ENCODE measurements at places on chromosomes 4 and X.

DNA sequence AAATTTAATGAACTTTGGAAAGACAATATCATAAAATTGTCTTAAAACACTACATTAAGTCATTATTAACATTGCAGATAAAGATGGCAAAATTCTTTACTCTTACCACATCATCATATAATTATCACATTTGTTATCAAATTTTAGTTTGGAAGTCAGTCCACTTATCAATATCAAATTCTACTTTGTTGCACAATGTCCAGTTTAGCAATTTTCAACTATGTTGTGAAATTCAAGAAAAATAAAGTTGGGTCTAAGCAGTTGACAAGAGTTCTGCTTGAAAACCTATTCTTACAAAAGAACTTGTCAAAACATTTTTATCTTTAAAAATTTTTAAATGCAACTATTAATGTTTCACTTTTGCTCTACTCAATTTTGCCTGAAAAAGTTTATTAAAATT lies 44.7 kb upstream of the TET2 start:
- no peak for DNase-seq

DNA sequence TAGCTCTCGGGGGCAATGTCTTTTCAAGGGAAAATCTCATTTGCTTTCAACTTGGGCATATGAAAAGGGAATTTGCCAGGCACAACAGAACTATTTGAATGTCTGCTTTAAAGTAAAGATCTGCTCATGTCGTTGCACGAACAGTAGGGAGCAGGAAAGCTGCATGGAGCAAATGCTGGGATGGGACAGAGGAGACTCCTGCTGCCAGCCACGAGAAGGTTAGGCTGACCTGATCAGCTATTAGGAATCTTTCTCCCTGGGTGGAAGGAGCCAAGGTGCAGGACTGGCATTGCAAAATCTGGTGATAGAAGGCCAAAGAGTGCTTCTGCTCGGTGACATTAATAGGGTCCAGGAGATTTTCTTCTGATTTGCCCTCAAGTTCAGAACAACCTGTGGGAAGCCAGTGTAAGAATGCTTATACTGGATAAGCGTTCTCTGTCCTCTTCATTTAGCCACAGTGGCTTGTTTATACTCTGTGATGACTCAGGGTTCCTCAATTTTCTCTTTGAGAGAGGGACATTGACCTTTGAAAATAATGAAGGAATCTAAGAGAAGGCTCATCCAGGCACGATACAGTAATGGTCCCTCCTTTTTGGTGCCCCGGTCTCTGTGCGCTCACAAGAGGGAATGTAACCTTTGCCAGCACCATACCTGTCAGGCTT lies 22.9 kb downstream of the FHL1 start:
- DNase-seq, result no peak

- DNase-seq, result no peak
These were observed 172.7 kb upstream of the ARHGAP24 start for GRCh38 chr4:85302193-85302736.

- no peak for DNase-seq
These were observed 98.2 kb downstream of the KLHL8 start for GRCh38 chr4:87122252-87122651.

GRCh38 chr4:3458371-3458770 lies 4.7 kb upstream of the DOK7 start:
- no peak for DNase-seq

- DNase-seq, result no peak
These were observed 28.9 kb downstream of the SPANXD start for GRCh38 chrX:141669689-141670088.

- DNase-seq, result peak; percentile 83
These were observed 41.5 kb upstream of the CYP4V2 start for GRCh38 chr4:186149872-186150271.

DNA sequence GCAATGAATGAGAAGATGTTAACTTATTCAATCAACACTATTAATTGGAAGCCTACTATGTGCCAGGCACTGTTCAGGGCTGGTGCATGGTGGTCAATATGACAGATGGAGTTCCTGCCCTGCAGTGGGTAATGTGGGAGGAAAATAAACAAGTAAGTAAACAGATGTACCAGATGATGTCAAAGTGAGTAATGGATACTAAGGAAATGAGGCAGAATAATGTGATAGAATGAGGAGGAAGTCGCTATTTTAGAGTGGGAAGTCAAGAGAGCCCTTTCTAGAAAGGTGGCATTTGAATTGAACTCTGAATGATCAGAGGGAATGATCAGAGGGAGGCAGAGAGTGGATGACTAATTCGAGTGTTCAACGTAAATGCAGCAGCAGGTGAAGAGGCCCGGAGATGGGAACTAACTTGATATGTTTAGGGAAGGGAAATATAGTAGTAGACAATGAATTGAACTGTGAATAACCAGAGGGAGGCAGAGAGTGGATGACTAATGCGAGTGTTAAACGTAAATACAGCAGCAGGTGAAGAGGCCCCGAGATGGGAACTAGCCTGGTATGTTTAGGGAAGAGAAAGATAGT lies 48.3 kb downstream of the HMGB3 start:
- no peak for DNase-seq

GRCh38 chrX:43664258-43664657 lies 8.2 kb downstream of the MAOA start:
- DNase-seq, result no peak

GRCh38 chr4:15675356-15675755 lies 6.3 kb upstream of the FAM200B start:
- DNase-seq, result no peak

GRCh38 chrX:135505351-135505750 lies 15.1 kb upstream of the INTS6L start:
- DNase-seq, result no peak

DNA sequence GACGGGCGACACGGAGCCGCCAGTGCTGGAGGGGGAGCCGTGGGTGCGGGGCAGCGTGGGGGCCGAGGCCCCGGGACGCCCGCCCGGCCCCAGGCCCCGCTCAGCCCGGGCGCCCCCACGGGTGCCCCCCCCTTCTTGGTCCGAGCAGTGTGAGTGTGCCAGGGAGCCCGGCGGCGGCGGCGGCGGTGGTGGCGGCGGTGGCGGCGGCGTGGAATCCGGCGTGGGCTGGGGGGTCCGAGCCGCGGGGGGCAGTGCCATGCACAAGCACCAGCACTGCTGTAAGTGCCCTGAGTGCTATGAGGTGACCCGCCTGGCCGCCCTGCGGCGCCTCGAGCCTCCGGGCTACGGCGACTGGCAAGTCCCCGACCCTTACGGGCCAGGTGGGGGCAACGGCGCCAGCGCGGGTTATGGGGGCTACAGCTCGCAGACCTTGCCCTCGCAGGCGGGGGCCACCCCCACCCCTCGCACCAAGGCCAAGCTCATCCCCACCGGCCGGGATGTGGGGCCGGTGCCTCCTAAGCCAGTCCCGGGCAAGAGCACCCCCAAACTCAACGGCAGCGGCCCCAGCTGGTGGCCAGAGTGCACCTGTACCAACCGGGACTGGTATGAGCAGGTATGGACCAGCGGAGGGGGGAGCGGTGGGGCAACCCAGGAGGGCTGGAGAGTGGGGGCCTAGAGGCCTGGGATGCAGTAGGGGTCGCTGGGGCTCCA lies 466 bp downstream of the DLG3 start:
- DNase-seq, result no peak

GRCh38 chrX:54357414-54358377 lies at the start of gene WNK3:
Gene WNK3, minus strand, starts transcription at chrX:54358046.
- DNase-seq, result peak; percentile 87

DNA sequence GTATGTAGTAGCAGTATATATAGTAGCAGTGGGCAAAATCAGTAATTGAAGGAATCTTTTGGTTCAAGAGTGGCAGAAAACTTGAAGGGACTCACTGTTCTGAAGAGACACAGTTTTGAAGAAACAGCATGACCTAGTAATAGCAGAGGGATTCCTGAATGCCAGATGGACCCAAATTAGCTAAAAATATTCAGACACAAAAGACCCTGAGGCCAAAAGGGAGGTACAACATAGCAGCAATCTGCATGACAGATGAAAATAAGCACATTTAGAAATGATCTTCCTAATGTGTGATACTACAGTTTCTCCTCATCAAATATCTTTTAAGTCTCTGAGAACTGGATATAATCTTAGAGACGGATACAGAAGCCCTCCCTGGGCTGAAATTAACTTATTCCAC lies 536.6 kb downstream of the PPARGC1A start:
- no peak for DNase-seq

DNA sequence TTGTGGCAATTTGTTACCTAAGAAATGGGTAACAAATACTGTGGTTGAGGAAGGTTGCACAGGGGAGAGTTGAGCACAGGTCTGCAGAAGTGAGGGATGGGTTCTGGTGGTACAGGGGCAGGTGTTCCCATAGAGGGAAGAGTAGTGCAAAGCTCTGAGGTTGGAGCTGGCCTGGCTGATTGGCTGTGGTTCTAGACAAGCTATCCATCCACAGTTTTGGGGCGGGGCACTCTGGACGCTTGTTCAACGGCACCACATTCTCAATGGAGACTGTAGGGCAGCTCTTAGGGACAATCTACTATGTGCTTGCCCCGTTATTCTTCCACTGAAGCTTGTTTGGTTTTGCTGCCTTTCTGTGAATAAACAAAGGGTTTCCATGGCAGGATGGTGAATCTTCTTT lies 35.4 kb downstream of the NAT8L start:
- DNase-seq, result no peak

DNA sequence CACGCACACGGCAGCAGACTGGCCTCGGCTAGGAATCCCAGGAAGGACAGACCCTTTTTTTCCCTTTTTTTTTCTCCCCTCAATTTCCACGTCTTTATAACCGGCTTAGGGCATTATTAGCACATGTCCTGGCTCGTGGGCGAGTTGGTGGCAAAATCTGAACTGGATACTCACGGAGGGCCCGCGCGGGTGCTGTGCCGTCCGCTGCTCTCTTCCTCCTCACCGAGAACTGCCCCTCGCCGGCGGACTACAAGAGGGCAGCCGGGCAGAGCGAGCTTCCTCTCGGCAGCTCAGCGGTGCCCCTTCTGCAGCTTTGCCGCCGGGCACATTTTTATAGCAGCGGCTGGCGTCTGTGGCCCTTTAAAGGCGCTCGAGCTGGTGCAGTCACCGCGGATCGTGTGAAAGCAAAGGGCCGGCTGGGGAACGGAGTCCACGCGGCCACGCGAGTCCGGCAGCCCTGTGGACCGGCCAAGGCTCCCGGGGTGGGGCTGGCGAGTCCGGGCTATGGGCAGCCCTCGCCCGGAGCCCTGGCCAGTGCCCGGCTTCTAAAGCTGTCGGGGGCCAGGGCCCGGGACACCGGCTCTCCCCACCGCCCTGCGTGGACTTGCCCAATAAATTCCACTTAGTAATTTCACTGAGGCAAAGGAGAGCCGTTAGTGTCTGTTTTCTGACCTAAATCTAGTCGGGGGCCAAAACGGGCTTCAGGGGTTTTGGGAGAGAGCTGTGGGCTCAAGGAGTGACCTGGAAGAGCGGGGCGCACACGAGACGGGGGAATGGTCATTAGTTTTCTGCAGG lies 1.3 kb upstream of the CITED1 start:
- DNase-seq, result peak; percentile 87

DNA sequence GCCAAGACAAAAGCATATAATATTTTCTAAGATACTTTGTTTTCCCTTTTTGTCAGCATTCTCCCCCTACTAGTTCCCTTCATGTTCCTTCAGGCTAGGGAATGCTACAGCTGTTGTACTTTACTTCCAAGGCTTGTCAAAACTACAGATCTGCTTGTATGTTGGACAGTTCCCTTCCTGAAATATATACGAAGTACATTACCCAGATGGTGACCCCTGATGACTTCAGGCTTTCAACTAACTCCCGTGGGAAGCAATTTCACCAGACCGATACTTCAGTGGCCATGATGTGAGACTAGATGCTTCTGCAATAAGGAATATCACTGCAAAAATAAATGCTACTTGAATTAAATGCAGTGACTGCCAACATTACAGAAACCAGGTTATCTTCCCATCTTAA lies 332.8 kb downstream of the SH2D1A start:
- no peak for DNase-seq

DNA sequence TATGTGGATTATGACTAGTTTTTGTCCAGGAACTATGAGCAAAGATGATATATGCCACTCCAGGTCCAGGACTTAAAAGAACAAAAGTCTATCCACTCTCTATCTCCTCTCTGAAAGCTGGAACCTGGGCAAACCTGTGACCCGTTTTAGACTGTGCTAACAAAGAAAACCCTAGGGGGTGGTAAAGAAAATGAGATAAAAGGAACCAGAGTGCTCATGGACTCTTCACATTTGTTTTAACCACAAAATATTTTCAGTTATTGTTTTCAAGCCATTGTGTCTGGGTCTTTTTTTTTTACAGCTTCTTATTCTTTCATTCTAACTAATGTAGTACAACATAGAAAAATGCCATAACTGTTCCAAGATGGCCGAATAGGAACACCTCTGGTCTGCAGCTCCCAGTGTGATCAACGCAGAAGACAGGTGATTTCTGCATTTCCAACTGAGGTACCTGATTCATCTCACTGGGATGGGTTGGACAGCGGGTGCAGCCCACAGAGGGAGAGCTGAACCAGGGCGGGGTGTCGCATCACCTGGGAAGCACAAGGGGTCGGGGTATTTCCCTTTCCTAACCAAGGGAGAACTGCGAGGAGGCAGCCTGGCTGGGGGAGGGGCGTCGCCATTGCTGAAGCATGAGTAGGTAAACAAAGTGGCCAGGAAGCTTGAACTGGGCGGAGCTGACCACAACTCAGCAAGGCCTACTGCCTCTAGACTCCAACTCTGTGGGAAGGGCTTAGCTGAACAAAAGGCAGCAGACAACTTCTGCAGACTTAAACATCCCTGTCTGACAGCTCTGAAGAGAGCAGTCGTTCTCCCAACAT lies 45.1 kb downstream of the CHM start:
- DNase-seq, result peak; percentile 16

GRCh38 chr4:89868999-89869589 lies 25.6 kb upstream of the MMRN1 start:
- DNase-seq, result peak; percentile 24

DNA sequence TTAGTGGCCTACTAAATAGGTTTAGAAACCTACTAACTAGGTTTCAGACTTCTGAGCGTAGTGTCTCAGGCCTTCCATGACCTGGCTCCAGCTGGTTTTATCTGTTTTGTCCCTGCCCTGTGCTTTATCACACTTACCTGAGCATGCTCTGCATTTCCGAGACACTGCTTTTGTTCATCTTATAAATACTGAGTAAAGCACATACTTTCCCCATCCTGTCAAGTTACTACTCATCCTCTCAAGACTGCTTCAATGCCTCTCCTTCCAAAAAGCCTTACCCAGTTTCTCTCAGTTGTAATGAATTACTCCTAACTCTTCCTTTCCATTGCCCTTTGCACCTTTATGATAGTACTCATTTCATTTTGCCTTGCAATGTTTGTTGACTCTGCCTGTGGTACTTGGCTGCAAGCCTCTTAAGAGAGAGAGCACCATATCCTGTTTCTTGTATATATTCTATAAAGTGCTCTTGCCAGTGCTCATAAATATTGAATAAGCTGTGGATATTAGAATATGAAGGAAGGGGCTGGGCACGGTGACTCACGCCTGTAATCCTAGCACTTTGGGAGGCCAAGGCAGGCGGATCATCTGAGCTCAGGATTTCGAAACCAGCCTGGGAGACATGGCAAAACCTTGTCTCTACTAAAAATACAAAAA lies 34.4 kb downstream of the SLAIN2 start:
- peak; percentile 36 for DNase-seq
